ENCODE measurements at places on chromosomes 6 and 20.

DNA sequence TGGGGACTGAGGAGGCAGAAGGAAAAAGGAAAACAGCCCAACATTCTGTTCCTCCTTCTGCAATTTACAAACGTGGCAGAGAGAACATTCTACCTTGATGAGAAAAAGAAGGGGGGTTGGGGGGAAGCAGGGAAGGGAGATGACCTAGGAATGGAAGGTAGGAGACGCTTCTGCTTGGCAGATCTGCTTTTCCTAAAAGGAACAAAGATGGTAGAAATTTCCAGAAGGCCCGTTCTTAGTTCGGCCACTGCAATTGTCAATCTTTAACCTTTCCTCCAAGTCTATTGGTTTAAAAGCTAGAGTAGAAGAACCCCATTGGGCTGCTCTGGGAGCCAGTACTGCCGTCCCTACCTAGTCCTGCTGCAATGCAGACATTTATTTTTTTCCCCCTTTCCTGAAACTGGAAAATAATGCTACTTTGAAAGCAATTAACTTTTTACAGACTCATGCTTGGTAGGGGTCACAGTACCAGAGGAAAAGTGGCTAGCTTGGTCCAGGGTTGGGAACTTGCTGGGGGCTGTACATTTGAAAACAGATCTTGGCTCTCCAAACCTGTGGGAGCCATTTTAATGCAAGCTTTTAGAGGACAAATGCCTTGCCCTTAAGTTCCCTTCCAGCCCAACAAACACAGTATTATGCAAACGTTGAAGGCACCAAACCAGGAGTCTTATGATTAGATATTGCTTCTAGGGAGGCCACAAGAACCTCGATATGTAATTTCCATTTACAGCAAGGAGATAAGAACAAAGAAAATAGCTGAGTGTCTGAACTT is 2.6 kb downstream of the ZMYND8 start:
- DNase-seq: no peak

- DNase-seq: no peak
These were observed 36.6 kb upstream of the SLC22A16 start for GRCh38 chr6:110512991-110513390.

DNA sequence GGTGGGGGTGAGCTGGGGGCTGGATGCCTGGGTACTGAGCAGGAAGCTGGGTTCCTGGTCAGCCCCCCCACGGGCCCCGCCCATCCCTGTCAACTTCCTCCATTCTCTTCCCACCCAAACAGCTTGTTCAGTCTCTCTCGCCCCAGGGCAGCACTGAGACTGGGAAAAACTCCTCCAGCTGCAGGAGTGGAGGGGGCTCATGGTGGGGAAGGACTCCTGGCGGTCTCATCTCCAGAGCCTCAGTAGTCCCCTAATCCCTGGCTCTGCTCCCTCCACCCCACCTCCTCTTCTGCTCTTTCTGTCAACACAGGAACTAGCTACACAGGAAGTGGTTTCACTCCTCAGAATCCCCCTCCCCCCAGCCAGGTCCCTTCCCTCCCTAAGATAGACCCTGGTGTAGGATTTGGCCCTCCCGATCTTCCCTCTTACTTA is at the start of gene GPSM3:
Gene GPSM3 (minus strand): TSS at position 36 of the 432 bp plus-strand sequence. CDS start 130 bp downstream, outside the sequence.
- peak; percentile 84 for DNase-seq

DNA sequence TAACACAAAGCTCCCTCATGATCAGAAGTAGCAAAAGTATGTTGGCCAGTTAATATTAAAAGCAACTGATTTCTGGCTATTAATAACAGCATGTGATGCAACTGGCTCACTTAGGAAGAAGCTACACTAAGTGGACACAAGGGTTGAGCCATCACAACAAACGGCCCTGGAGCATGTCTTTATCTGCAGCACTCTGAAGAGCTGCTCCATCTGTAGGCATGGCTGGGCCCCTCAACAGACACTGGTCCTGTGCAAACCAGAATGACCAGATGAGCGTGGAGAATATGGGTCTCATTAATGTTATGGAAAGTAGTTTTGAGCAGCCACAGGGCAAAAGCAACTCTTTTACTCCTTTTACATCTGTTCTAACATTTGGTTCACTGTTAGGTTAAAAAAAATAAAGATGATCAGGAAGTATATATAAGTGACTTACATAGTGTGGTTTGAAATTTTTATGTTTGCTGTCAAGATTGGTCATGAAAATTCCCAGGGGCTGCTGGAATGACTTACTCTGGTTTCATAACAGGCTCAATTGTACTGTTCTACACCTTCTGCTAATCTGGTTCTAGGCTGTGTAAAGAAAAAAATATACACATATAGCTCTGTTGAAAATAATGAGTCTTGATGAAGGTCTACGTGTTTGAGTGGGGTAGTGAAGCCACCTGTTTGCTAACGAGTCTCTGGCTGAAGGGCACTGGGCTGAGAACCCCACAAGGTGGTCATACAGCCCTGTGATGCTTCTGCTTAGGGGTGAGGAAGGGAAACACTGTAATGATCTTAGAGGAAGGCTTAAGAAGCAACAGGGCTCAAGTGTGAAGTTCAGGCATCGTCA is 58.1 kb downstream of the INSM1 start:
- DNase-seq: no peak

DNA sequence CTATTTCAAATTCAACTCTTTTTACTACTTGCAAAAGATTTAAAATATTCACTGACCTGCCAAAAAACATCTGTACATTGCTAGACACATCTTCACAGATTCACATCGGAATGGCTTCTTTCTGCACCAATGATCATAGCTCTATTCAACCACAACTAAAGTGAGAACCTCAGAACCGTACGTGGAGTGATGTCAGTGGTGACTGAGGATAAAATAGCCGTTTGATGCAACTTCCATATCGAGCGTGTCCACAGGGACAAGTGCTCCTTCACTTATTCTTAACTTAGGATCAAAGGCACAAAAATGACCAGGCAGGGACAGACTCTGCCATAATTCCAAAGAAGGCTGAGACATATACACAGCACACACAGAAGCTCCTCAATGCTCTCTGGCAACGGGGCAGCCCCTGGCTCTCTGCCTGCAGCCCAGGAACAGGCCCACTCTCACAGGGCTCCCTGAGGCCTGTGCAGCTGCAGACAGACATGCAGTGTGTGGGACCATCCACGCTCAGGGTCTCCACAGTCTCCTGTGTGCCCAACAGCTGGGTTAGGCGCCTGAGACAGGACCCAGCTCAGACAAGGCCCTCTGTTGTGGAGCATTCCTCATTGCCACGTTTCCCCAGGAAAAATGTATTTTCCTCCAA is 22.8 kb downstream of the FYN start:
- no peak for DNase-seq

DNA sequence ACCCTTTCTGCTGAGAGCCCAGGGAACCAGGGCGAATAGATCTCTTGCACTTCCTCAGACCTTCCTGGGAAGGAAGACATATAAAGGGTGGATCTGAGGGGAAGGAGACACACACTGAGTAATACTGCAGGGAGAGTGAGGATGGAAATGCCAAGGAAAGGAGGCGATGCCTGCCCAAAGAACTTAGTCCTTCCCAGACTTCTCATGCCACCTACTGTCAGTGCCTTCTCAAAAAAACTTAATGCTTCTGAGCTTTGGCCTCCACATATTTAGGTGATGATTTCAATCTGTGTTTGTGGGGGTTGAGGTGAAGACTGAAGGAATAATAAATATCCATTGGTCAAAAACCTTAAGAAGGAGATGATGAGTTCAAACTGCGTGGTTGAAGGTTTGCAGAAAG is 9.7 kb downstream of the BTN3A1 start:
- DNase-seq: peak; percentile 51

GRCh38 chr6:144344646-144345045 is 59.5 kb downstream of the UTRN start:
- DNase-seq: no peak

GRCh38 chr6:35585658-35586057 is 73.0 kb upstream of the TULP1 start:
- no peak for DNase-seq

- no peak for DNase-seq
These were observed 332.0 kb downstream of the BTBD9 start for GRCh38 chr6:38307740-38308139.

- DNase-seq: peak; percentile 70
These were observed 68.4 kb downstream of the ATG5 start for GRCh38 chr6:106257195-106257594.

DNA sequence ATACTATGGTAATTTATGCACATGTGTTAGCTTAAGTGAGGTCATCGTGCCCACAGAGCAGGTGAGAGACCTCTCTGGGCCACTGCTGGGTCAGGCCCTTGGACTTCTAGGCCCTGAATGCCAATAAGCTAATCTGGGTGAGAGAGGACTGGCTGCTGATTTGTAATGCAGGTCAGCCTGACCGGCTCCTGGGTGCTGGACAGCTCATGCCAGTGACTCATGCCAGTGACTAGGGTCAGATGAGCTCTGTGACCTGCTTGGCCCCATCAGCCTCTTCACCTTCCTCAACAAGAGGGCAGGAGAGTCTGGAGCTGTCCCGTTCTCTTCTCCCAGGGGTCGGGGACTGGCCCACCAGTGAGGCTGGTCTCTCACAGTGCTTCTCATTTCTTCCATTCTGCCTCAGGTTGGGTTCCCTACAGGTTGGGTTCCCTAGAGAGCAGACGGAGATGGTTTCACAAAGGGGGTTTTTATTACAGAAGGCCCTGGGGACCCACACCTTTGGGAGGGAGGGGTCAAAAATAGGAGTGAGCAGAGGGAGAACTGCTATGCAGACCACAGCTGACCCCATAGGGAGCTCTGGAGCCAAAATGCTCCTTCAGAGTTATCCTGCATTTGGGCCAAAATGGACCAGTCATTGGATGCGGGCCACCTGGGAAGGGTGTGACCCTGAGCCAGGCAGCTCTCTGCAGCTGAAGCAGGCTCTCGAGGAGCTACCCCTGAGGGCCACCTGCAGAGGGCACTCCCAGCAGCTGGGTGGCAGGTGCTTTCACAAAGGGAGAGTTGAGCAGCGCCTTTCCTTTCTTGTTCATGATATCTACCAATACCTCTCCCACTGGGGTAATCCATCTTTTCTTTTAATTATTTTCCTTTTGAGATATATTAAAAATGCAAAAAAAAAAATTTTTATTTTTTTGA is 2.2 kb upstream of the OXT start:
- DNase-seq: no peak

DNA sequence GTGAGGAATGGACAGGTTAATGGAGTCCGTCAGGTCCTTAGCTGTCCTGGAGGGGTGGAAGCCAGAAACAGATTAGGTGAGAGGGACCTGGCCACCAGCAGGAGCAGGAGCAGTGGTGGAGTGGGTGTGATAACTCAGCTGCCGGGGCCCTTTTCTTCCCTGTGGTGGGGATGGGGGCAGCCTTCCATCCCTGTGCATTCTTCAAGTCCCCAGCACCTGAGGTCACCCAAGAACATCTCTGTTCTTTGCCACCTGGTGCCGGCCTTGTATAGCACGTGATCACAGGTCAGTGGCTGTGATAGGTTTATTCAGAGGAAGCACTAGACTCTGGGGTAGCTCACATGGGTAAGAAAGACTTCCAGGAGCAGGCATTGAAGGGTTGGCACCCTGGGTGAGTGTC is 16.6 kb downstream of the ERGIC3 start:
- no peak for DNase-seq

DNA sequence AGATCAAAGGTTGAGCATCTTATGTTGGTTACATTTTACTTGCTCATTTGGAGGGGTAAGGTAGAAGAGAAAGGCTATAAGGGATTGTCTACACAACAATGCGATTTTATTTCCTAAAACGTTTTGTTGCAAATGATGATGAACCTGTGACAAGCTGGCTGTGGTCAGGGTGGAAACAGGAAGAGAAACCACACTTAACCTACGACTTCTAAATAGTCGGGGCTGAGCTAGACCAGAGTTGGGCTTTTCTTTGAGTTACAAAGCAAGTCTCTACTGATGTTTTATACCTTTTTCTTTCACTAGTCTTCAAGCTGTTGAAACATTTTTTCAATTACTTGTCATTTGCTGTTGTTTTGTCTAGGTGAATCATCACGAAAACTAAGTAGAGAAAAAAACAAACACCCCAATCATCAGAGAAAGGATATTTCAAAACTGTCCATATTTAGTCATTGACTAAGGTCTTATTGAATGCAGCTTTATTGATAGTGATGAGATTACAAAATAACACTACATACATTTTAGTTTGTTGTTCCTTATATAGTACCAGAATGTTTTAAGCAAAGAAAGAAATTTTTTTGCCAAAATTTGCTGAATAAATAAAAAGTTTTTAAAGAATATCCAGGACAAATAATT is 18.0 kb downstream of the KLHL31 start:
- DNase-seq: peak; percentile 37

GRCh38 chr6:14986370-14986769 is 259.5 kb upstream of the JARID2 start:
- no peak for DNase-seq

DNA sequence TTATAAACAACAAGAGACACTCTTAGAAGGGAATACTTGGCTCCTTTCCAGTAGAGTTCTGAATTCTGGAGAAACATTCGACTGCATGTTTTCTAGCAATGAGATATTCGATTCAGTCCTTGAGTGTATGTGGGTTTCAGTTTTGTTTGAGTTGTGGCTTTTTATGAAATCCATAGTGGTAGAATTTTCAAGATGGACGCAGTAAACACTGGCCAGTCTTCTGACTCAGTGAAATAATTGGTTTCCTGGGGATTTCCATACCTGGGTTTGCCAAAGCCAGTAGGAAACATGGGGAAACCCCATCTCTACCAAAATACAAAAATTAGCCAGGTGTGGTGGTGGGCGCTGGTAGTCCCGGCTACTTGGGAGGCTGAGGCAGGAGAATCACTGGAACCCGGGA is 273.5 kb upstream of the PLCB4 start:
- no peak for DNase-seq

- DNase-seq: no peak
These were observed 17.1 kb downstream of the DDX27 start for GRCh38 chr20:49236301-49236700.

DNA sequence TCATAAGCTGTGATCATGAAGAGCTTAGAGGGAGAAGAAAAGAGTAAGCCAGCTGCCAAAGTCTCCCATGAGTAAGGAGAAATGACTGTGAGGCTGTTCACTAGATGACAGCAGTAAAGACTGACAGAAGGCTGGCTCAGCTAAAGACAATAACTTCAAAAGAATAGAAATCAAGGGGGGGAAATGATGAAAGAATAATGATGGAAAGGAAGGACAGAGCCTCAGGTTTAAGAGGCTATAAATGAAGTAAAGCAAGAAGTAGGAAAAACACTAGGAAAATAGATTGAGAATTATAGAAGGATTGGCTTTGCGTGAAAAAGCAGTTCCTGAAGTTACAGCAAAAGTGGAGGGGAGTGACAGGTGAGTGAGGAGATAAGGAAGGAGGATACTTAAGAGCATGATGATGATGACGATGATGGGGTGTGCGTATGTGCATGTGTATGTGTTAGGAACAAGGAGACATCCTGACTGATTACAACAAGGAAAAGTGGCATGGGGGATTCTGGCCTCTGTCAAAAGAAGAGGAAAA is 48.2 kb downstream of the HBS1L start:
- no peak for DNase-seq

Measured in HT1080 (cell line).